ENCODE measurements at places on chromosomes 16 and 17.

GRCh38 chr17:31111183-31111582 lies 16.4 kb downstream of the NF1 start:
- no peak for DNase-seq
- no peak overlapping the region for H3K27ac ChIP-seq
- H3K27me3 ChIP-seq = no peaks in the 10 kb centered on the region
- peaks cover 11% of the 10 kb centered on the region for H3K4me1 ChIP-seq

GRCh38 chr17:53061446-53061845 lies 761.3 kb upstream of the KIF2B start:
- H3K4me3 ChIP-seq = no peak overlapping the region
- H3K27me3 ChIP-seq = no peaks in the 10 kb centered on the region
- DNase-seq = no peak
- no peaks in the 10 kb centered on the region for H3K36me3 ChIP-seq

GRCh38 chr16:2782583-2783351 lies 4.6 kb downstream of the PRSS33 start:
- H3K4me1 ChIP-seq = peaks cover 15% of the 10 kb centered on the region
- no peak overlapping the region for H3K27ac ChIP-seq
- H3K27me3 ChIP-seq = no peaks in the 10 kb centered on the region
- no peak for DNase-seq
- H3K36me3 ChIP-seq = peaks cover 7% of the 10 kb centered on the region

DNA sequence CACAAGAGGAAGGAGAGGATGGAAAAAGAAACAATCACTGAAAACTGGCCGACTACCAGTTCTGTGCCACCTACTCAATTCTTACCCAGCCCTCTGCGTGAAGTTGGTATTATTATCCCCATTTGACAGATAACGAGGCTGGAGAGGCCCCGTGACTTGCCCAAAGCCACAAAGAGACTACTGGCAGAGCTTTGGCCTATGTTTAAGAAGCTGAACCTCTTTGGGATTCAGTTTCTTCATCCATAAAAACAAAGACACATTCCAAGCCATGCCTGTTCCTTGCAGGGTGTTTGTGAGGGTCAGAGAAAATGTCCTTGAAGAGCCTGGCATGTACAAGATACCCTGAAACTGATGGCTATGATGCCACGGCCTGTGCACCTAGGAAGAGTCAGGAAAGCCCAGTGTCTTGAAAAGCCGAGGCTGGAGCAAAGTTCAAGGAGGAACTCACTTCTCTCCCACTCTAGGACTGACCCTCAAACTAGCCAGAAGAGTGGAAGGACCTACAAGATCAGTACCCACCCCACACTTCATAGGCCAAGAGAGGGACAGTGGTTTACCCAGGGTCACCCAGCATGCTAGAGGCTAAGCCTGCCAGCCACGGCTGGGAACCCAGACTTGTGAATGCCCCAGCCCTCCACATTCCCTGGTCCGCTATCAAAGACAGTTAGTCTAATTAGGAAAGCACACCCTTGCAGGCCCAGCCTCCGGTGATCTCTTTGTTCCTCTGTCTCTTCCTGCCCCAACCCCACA lies 1.6 kb upstream of the ACSF2 start:
- H3K36me3 ChIP-seq = peaks cover 11% of the 10 kb centered on the region
- H3K27me3 ChIP-seq = no peaks in the 10 kb centered on the region
- H3K4me3 ChIP-seq = peak overlapping the region; percentile 89
- DNase-seq = no peak
- no peak overlapping the region for H3K27ac ChIP-seq
- peaks cover 25% of the 10 kb centered on the region for H3K4me1 ChIP-seq

- H3K36me3 ChIP-seq = peaks cover 10% of the 10 kb centered on the region
- no peak for DNase-seq
- peak overlapping the region; percentile 90 for H3K4me3 ChIP-seq
- H3K27me3 ChIP-seq = no peaks in the 10 kb centered on the region
- H3K4me1 ChIP-seq = peaks cover 32% of the 10 kb centered on the region
Observed at GRCh38 chr16:56424404-56424764, 961 bp downstream of the AMFR start.

DNA sequence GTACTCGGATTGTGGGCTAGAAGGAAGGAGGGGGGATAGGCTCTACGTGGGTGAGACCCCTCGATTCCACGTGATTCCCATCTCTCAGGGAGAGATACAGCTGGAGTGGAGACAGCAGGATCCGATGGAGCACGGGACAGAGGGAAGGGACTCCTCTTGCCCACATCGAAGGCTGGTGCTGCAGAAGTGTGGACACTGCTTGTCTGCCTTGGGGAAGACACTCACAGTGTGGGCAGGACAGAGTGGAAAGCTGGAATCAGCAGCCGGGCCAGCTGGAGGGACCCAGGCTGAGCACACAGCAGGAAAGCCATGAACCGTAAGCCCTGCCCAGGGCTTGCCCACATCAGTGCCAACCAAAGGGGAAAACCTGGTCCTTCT lies 42.1 kb upstream of the RPH3AL start:
- H3K36me3 ChIP-seq = peaks cover 3% of the 10 kb centered on the region
- H3K4me3 ChIP-seq = no peak overlapping the region
- H3K4me1 ChIP-seq = peaks cover 1% of the 10 kb centered on the region
- H3K27ac ChIP-seq = no peak overlapping the region
- H3K27me3 ChIP-seq = peaks cover 11% of the 10 kb centered on the region

DNA sequence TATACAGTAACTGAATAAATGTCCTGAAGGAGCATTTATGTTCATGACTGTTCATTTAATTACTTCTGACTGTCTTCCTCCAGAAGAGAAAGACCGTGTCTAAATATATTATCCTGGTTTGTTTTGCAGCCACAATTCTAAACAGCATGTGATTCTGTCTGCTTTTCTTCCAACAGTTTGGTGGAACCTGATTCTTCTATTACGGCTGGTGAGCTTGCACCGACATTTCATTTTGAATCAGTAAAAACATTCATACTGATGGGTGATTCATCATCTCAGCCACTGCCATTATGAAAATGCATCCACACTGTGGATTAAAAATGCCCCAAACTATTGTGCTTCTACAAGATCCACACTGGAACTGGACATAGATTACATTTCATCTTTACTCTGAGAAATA lies 16.9 kb downstream of the KNOP1 start:
- no peak overlapping the region for H3K27ac ChIP-seq
- no peak overlapping the region for H3K4me3 ChIP-seq
- peaks cover 26% of the 10 kb centered on the region for H3K4me1 ChIP-seq
- DNase-seq = no peak
- H3K36me3 ChIP-seq = peaks cover 37% of the 10 kb centered on the region

DNA sequence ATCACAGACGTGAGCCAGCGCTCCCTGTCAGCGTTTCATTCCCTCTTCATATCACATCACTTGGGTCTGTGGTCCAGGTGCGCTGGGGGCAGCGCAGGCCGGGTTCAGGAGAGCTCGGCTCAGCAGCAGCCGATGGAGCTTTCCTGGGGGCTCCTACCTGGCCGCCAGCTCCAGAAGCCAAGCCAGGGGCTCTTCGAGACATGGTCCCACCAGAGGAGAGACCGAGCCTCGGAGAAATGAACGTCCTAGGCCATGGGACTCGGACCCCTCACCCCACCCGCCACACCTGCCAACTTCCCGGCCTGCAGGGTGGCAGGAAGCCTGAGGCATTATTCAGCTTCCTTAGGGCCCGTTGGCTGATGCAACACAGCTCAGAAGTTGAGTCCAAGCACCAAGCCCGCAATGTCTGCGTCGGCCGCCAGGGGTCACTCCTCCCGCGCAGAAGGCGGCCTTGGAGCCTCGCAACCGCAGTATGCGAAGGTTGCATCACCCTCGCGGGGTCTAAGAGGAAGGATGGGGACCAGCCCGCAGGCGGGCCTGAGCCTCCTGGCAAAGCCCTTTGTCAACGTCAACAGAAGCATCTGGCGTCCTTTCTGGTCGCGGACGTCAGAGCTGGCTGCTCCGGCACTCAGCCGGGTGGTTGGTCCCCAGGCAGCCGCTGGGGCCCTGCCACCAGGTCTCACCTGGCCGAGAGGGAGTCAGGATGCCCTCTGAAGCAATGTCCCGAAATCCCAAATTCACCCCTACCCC lies 13.2 kb upstream of the KLHDC4 start:
- peaks cover 29% of the 10 kb centered on the region for H3K4me1 ChIP-seq
- peak overlapping the region; percentile 88 for H3K27ac ChIP-seq
- no peaks in the 10 kb centered on the region for H3K27me3 ChIP-seq
- H3K4me3 ChIP-seq = peak overlapping the region; percentile 52
- DNase-seq = peak; percentile 93

DNA sequence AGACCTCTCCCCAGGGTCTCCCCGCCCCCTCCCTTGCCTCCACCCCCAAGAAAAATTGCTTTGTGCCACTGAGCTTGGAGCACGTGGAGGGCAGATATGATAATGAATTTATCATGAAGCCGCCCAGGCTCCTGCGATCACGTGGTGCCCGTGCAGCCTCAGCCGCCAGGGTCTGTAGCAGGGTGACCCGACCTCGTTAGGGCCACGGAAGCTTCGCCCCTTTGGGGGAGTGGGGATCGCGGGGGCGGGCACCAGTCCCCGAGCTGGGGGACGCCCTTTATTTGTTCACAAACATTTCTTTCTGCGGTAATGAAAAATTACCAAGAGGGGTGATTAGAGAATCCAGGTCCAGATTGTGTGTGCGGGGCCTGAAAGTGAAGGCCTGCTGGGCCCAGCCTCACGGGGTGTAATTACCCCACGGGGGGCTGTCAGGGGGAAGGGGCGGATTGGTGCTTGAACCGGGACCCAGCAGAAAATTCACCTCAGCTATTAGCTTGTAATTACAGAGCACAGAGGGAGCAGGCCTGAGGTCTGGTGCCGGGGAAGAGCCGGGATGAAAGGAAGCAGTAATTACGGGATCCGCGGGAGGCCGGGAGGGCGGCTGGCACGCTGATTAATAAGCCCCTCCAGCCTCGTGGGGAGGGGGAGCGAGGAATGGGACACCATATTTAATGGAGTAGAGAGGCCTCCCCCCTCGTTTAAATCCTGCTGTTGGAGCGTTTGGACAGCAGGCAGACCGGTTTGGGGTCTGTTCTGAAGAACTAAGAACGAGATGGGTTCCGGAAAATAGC lies 13.3 kb downstream of the GSE1 start:
- peak overlapping the region; percentile 67 for H3K4me3 ChIP-seq
- DNase-seq = no peak
- peaks cover 29% of the 10 kb centered on the region for H3K36me3 ChIP-seq
- peak overlapping the region; percentile 77 for H3K27ac ChIP-seq

GRCh38 chr17:43779145-43780125 lies 658 bp upstream of the DUSP3 start:
- H3K27me3 ChIP-seq = peaks cover 44% of the 10 kb centered on the region
- peak overlapping the region; percentile 79 for H3K4me3 ChIP-seq
- DNase-seq = no peak
- H3K27ac ChIP-seq = no peak overlapping the region
- H3K4me1 ChIP-seq = no peaks in the 10 kb centered on the region
- no peaks in the 10 kb centered on the region for H3K36me3 ChIP-seq

- H3K4me3 ChIP-seq = no peak overlapping the region
- no peaks in the 10 kb centered on the region for H3K4me1 ChIP-seq
- no peaks in the 10 kb centered on the region for H3K27me3 ChIP-seq
- no peak overlapping the region for H3K27ac ChIP-seq
- no peak for DNase-seq
Observed at GRCh38 chr16:52786091-52786490, 239.1 kb upstream of the TOX3 start.

GRCh38 chr17:77417575-77417974 lies 276.8 kb downstream of the SEC14L1 start:
- peaks cover 49% of the 10 kb centered on the region for H3K4me1 ChIP-seq
- H3K4me3 ChIP-seq = no peak overlapping the region
- no peaks in the 10 kb centered on the region for H3K27me3 ChIP-seq
- DNase-seq = no peak

DNA sequence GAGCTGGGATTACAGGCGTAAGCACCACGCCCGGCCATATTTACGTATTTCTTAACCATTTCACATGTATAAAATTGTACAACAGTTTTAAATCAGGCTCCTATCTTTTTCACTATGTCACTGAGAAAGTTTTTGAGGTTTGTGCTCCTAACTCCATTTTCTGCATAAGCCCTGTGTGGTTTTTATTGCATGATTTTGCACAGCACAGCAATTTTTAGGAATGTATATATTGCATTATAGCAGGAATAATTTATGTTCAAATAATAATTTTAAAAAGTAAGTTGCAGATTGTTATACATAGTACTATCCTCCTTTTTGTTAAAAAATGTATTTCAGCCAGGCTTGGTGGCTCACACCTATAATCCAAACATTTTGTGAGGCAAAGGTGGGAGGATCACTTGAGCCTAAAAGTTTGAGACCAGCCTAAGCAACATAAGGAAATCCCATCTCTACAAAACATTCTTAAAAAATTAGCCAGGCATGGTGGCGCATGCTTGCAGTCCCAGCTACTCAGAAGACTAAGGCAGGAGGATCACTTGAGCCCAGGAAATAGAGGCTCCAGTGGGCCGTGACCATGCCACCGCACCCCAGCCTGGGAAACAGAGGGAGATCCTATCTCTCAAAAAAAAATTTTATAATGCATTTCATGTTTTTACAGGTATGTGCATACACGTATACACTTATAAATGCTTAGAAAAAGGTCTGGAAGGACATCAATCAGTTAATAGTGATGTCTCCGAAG lies 26.0 kb downstream of the SMG6 start:
- no peaks in the 10 kb centered on the region for H3K27me3 ChIP-seq
- H3K36me3 ChIP-seq = peaks cover 46% of the 10 kb centered on the region
- H3K4me1 ChIP-seq = peaks cover 29% of the 10 kb centered on the region
- no peak for DNase-seq
- no peak overlapping the region for H3K4me3 ChIP-seq

DNA sequence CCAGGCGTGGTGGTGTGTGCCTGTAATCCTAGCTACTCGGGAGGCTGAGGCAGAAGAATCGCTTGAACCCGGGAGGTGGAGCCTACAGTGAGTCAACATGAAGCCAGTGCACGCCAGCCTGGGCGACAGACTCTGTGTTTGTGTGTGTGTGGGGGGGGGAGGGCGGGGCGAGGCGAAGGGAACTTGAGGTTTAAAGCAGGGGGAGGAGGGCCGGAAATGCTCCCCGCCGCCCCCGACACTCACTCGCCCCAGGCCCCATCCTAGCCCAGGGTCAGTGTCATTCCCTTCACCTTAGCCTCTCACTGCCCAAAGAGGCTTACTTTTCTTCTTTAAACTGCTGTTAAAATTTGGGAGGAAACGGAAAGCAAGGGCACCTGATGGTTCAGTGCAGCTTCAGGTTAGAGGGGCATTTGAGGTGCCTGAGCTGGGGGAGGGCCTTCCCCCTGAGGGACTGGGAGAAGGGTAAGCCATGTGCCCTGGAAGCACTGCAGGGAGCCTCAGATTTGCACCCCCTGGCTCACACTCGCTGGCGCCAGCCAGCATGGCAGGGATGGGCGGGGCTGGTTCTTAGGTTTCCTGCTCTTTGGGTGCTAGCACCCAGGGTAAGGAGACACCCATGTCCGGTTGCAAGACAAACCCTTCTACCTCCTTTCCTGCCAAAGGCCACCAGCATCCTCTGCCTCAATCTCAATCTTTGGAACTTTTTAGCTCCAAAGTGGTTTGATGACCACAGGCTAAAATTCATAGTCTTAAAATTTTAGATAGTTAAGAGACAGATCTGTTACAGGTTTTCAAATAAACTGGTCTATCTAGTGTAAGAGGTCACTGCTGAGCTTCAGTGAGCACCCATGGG lies 2.2 kb upstream of the LIMD2 start:
- H3K36me3 ChIP-seq = peaks cover 70% of the 10 kb centered on the region
- peak overlapping the region; percentile 94 for H3K4me3 ChIP-seq
- H3K27ac ChIP-seq = peak overlapping the region; percentile 96
- no peaks in the 10 kb centered on the region for H3K27me3 ChIP-seq

GRCh38 chr16:73858326-73858725 lies 438.3 kb upstream of the PSMD7 start:
- no peak overlapping the region for H3K4me3 ChIP-seq
- H3K36me3 ChIP-seq = no peaks in the 10 kb centered on the region
- no peak overlapping the region for H3K27ac ChIP-seq
- H3K27me3 ChIP-seq = no peaks in the 10 kb centered on the region
- no peak for DNase-seq

All from effector memory CD8-positive, alpha-beta T cell (primary cell).